ENCODE measurements at places on chromosomes 6 and 20. TPM values are rescaled to one million over a fixed set of nuclear protein-coding genes. Genes with fewer than 3 reads are reported as not detected.

Gene DDX43
- 1.2 TPM for total RNA-seq

Gene OR2H2
- not detected for total RNA-seq

Gene SCAND1
- total RNA-seq, result 64.7 TPM

Gene CCR6
- total RNA-seq, result 3.8 TPM

Gene RGL2
- 50.8 TPM for total RNA-seq

Gene TMEM244
- not detected for total RNA-seq

Gene VNN1
- total RNA-seq, result not detected

Gene SLC22A7
- not detected for total RNA-seq

Gene SLC4A11
- 1.6 TPM for total RNA-seq

Gene NNAT
- 0.32 TPM for total RNA-seq

Gene TGM2
- total RNA-seq, result 0.31 TPM

Gene TNFRSF21
- total RNA-seq, result 0.16 TPM

Gene ADGB
- not detected for total RNA-seq

Gene KLC4
- 11.1 TPM for total RNA-seq

Gene ANKRD66
- not detected for total RNA-seq

Gene PRDM13
- not detected for total RNA-seq

- DNase-seq, result no peak
- no peaks in the 10 kb centered on the region for H3K36me3 ChIP-seq
- H3K4me1 ChIP-seq, result no peaks in the 10 kb centered on the region
Measured at GRCh38 chr6:123810948-123811347, 7.3 kb downstream of the NKAIN2 start.

- H3K4me1 ChIP-seq, result peaks cover 3% of the 10 kb centered on the region
- H3K27ac ChIP-seq, result no peak overlapping the region
- peaks cover 76% of the 10 kb centered on the region for H3K36me3 ChIP-seq
- no peak overlapping the region for H3K4me3 ChIP-seq
- H3K27me3 ChIP-seq, result no peaks in the 10 kb centered on the region
Measured at GRCh38 chr20:58992911-58993310, 11.9 kb downstream of the NELFCD start.

GRCh38 chr20:20446001-20446400 is 78.1 kb downstream of the INSM1 start:
- no peak overlapping the region for H3K4me3 ChIP-seq
- H3K36me3 ChIP-seq, result no peaks in the 10 kb centered on the region
- H3K4me1 ChIP-seq, result no peaks in the 10 kb centered on the region
- H3K27me3 ChIP-seq, result no peaks in the 10 kb centered on the region
- H3K27ac ChIP-seq, result no peak overlapping the region
- DNase-seq, result no peak

- peaks cover 3% of the 10 kb centered on the region for H3K36me3 ChIP-seq
- DNase-seq, result no peak
- H3K27me3 ChIP-seq, result peaks cover 57% of the 10 kb centered on the region
Measured at GRCh38 chr6:112291161-112291762, 36.9 kb upstream of the LAMA4 start.

DNA sequence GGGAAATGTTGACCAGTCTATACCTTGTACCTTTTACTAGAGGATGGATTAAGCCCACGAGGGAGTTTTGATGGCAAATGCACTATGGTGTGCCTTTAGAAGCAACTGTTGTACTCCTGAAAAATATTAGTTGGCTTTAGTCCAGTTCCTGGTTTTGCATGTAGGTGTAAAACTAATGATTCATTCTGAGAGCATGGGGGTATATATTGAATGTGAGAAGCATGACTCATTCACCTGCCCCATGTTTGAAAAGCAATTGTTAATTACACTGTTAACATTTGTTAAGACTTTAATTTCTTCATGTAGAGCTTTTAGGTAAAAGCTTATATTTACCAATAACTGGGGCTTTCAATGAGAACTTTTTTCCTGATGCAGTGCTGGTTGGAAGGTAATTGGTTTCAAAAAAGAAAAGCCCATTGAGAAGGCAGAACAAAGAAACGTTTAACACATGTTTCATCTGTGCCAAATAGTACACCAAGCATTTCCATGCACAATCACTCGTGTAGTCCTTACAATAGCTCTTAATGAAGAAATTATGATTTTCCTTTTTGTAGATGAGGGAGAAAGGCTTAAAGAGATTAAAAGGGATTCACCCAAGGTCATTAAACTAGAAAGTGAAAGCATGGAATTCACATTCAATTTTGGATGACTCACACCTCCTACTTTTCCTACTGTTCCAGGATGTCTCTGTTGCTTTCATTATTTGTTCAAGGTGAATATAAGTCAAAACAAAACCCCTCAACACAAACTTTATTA is 134.1 kb downstream of the CCDC170 start:
- peaks cover 3% of the 10 kb centered on the region for H3K4me1 ChIP-seq
- no peaks in the 10 kb centered on the region for H3K27me3 ChIP-seq
- H3K4me3 ChIP-seq, result no peak overlapping the region
- no peak for DNase-seq

DNA sequence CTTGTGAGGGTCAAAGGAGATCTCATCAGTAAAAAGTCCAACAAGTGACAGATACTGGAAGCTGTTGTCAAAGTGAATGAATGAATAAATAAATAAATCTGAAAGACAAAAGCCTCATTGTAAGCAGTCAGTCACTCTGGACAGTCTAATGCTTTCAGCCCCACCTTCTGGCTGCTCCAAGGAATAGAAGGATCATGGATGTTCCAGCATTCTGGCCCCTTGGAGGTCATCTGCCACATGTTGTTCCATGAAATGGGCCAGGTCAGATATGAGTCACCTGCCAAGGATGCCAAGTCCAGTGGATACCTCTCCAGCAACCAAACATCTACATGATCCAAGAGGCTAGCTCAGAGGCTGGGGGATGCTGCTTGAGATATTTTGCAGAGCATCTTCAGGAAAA is 185.6 kb downstream of the BMP7 start:
- H3K4me1 ChIP-seq, result no peaks in the 10 kb centered on the region
- no peaks in the 10 kb centered on the region for H3K36me3 ChIP-seq
- no peaks in the 10 kb centered on the region for H3K27me3 ChIP-seq
- H3K4me3 ChIP-seq, result no peak overlapping the region

GRCh38 chr20:54058420-54059139 is 11.8 kb downstream of the BCAS1 start:
- H3K27ac ChIP-seq, result no peak overlapping the region
- DNase-seq, result no peak
- no peak overlapping the region for H3K4me3 ChIP-seq
- H3K27me3 ChIP-seq, result peaks cover 5% of the 10 kb centered on the region

DNA sequence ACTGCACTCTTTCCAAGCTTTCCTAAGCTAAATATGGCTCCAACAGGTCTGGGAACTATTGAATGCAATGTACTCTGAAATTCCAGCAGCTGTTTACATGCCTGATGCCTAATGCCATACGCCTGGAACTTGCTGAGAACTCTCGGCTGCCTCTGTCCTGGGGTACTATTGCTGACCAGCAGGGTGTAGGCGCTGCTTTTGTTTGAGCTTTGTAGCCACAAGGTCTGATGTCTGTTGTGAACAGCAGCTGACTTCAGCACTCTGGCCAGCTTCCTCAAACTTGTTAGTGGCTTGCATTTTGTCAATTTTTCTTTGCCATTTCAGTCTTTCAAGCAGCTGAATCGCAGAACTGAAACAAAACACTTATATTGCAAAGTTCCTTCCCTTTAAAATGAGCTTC is 26.7 kb downstream of the SAYSD1 start:
- peaks cover 13% of the 10 kb centered on the region for H3K4me1 ChIP-seq
- no peak overlapping the region for H3K27ac ChIP-seq
- no peaks in the 10 kb centered on the region for H3K36me3 ChIP-seq
- H3K4me3 ChIP-seq, result no peak overlapping the region
- DNase-seq, result peak; percentile 42

GRCh38 chr6:146595972-146596731 is 2.6 kb upstream of the ADGB start:
- no peak overlapping the region for H3K27ac ChIP-seq
- H3K36me3 ChIP-seq, result no peaks in the 10 kb centered on the region
- DNase-seq, result no peak
- peaks cover 8% of the 10 kb centered on the region for H3K27me3 ChIP-seq
- H3K4me1 ChIP-seq, result peaks cover 4% of the 10 kb centered on the region

DNA sequence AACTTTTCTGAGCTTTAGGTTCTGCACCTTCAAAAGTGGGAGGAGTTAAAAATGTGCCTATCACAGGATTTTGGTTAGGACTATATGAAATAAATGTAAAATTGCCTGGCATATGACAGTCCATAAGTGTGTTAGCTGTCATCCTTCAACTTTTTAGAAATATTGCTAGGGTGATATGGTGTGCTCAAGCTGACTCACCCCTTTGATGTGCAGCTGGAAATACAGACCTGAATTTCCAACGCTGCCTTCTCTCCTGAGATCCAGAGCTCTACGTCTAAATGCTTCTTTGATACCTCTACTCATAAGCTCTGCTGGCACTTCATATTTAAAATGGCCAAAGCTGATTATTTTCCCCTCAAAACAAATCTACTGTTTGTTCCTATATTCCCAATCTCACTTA is 2.7 kb downstream of the SLC35B3 start:
- no peaks in the 10 kb centered on the region for H3K27me3 ChIP-seq
- peaks cover 23% of the 10 kb centered on the region for H3K4me1 ChIP-seq
- H3K4me3 ChIP-seq, result no peak overlapping the region
- peaks cover 45% of the 10 kb centered on the region for H3K36me3 ChIP-seq

GRCh38 chr20:57443349-57444265 is 52.4 kb downstream of the RBM38 start:
- no peaks in the 10 kb centered on the region for H3K36me3 ChIP-seq
- H3K4me3 ChIP-seq, result no peak overlapping the region
- H3K4me1 ChIP-seq, result peaks cover 9% of the 10 kb centered on the region
- no peak for DNase-seq

DNA sequence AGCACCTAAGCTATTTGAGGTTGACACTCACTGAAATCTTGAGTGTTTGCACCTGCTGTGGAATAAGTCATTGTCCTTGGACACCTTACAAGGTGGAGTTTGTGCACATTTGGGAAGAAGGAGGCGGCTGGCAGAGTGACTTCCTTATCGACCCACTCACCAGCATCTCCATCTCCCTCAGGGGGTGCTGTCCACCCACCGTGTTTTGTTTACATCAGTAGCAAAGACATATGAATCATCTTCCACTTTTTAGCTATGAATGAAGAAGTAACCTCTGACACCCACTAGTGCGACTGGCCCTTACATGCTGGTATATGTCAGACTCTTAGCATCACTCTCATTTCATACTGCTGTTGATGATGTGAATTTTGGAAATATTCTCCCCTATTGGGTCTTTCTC is 119.5 kb upstream of the SGK1 start:
- no peaks in the 10 kb centered on the region for H3K36me3 ChIP-seq
- H3K27me3 ChIP-seq, result no peaks in the 10 kb centered on the region
- H3K4me1 ChIP-seq, result peaks cover 29% of the 10 kb centered on the region
- H3K27ac ChIP-seq, result peak overlapping the region; percentile 72

Measured in activated CD8-positive, alpha-beta T cell treated with anti-CD3 and anti-CD28 coated beads, Interleukin-2, amount 10 ng/mL, durations not matched to agents 7 days and 5 days (primary cell).